ENCODE measurements at places on chromosomes 1 and 21.

GRCh38 chr1:206668351-206668750 is 16.4 kb upstream of the MAPKAPK2 start:
- DNase-seq: no peak

GRCh38 chr1:209411491-209411929 is 172.0 kb upstream of the CAMK1G start:
- peak; percentile 70 for DNase-seq

GRCh38 chr1:214707306-214708087 is 104.5 kb downstream of the CENPF start:
- no peak for DNase-seq

DNA sequence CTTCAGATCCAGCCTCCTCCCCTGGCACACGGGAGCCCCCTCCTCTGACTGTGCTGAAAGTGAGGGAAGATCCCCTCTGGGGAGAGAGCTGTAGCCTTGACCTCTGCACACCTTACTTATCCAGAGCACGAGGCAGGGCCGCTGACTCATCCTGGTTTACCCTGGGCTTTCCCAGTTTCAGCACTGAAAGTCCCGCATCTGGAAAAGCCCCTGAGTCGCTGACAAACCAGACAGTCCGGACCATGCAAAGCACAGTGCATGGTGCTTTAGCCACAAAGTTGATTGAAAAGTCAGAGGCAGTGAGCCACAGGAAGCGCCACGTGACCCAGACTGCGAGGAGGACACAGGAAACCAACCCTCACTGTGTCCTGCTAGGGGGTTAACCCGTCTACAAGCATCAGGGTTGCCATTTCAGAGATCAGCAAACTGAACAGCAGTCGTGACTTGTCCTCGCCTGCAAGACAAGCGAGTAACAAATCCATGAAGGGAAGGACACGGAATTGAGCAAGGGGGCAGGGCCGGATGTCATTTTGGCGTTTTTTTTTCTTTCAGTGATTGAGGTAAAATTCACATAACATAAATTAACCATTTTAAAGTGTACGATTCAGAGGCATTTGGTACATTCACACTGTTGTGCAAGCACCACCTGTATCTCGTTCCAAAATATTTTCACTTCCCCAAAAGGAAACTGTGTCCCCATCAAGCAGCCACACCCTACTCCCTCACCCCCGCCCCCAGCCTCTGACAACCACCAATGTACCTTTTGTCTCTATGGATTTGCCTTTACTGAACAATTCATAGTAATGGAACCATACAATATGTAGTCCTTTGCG is 19.9 kb upstream of the IFNGR2 start:
- DNase-seq: no peak

GRCh38 chr1:98870959-98871903 is 133.4 kb downstream of the PLPPR5 start:
- peak; percentile 3 for DNase-seq

- no peak for DNase-seq
These were observed 572.9 kb upstream of the CAMK1G start for GRCh38 chr1:209010475-209011230.

DNA sequence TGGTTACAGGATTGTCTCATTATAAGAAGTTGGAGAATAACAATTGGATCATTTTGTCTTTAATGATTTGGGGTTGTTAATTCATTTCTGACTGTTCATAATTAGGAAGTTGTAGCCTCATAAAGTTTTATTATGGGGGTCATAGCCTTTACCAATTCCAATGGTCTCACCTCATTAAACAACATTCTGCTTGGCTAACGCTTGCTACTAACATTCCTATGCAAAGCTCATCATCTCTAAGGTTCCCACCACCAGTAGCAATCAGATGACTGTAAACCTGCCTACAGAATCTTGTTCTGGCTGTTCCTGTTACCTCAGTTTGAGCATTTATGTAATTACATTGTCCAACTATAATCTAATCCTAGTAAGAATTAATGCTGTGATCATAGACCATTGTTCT is 60.2 kb downstream of the ODF2L start:
- no peak for DNase-seq

GRCh38 chr1:204791453-204792353 is 79.0 kb upstream of the NFASC start:
- peak; percentile 33 for DNase-seq

DNA sequence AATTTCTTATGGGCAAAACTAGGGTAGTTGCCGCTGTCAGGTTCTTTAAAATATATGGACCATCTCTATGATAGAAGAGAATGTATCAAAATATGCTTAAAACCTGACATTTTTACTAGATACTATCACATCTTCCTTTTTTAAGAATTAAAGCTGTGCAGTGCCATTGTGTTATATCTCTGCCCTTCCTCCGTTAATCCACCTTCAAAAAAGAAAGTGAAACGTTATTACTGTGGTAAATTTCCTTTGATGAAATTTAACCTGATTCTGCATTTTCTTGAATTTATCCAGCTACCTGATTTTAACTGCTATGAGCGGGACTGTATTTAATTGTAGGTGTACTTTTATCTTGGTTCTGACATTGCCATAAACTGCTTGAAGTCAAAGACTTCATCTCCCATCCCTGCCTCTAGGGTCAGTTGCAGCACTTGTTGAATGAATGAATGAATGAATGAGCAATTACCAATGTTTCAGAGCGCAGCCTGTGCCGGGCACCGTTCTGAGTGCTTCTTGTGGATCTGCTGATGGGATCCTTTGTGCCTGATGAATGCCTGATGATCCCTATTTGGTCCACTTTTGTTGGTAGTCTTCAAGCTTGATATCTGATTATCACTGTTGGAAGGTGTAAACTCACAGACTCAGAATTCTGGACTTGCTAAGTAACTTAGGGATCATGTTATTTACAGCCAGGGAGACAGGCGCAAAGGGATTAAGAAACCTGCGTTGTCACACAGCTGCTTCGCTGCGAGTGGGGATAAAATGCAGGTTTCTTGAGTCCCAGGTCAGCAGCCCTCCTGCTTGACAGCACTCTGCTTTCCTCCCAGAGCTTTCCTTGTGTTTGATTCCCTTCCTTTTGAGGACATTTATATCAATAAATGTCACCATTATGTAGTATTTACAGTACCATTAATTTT is 30.1 kb downstream of the SMYD2 start:
- no peak for DNase-seq

- DNase-seq: peak; percentile 52
These were observed 27.4 kb upstream of the CTPS1 start for GRCh38 chr1:40951943-40952743.

GRCh38 chr1:25990702-25991395 is 7.0 kb downstream of the PAFAH2 start:
- no peak for DNase-seq

- no peak for DNase-seq
These were observed 174.6 kb downstream of the GPATCH2 start for GRCh38 chr1:217456261-217456660.
